T-cell (primary cell): ENCODE measurements at places on chromosomes 7 and 10.

- H3K4me1 ChIP-seq: no peaks in the 10 kb centered on the region
- DNase-seq: no peak
- H3K27me3 ChIP-seq: no peaks in the 10 kb centered on the region
- H3K36me3 ChIP-seq: no peaks in the 10 kb centered on the region
Observed at GRCh38 chr7:107262857-107263256, 94.1 kb downstream of the HBP1 start.

GRCh38 chr7:114269714-114270113 lies 144.9 kb upstream of the FOXP2 start:
- H3K27me3 ChIP-seq: no peaks in the 10 kb centered on the region
- H3K4me3 ChIP-seq: no peak overlapping the region

GRCh38 chr10:5666008-5666840 lies at the start of gene ASB13:
ASB13 (minus strand) TSS chr10:5666595; CDS start chr10:5666551, 44 bp downstream.
- DNase-seq: no peak
- H3K36me3 ChIP-seq: no peaks in the 10 kb centered on the region
- no peaks in the 10 kb centered on the region for H3K27me3 ChIP-seq
- H3K27ac ChIP-seq: no peak within 1 kb of the TSS
- peaks cover 9% of the 10 kb centered on the region for H3K4me1 ChIP-seq

DNA sequence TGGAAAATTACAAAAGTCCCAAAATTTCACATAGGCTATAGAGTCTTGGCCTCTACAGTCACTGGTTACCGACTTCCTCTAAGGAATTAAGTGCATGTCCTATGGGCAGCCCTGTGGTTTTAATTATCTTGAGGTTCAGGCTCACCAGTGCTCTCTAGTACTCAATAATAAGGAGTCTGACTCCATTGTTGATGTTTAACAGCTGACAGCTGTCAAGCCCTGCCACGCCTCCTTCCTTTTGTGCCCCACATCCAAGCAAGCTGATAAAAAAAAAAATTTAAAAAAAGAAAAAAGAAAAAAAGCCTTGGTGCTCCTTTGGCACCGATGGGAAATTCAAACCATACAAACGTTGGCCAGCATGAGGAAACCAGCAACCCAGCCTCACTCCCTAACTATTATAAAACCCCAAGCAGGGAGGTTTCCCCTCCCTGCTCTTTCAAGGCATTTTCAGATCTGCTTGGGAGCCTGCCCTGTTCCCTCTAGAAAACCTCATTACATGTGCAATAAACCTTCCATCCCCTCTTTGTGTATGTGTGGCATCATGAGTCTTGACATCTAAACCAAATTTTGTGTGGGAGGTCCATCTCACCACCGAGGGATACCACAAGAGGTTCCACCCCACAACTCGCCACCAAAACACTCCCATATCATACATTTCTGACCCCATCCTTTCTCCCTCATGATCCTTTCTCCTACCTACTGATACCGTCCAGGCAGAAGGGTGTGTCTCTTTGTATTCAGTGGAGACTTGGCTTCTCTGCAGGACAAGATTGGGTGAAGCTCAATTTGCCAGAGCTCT lies 70.9 kb upstream of the CCDC71L start:
- H3K27ac ChIP-seq: no peak overlapping the region
- no peaks in the 10 kb centered on the region for H3K4me1 ChIP-seq
- H3K4me3 ChIP-seq: no peak overlapping the region
- H3K27me3 ChIP-seq: no peaks in the 10 kb centered on the region
- DNase-seq: no peak
- no peaks in the 10 kb centered on the region for H3K36me3 ChIP-seq

- H3K36me3 ChIP-seq: no peaks in the 10 kb centered on the region
- no peaks in the 10 kb centered on the region for H3K4me1 ChIP-seq
- no peak overlapping the region for H3K4me3 ChIP-seq
Observed at GRCh38 chr10:124240839-124241291, 147.5 kb upstream of the CHST15 start.

- H3K4me3 ChIP-seq: no peak overlapping the region
- DNase-seq: no peak
- H3K4me1 ChIP-seq: peaks cover 7% of the 10 kb centered on the region
- H3K27me3 ChIP-seq: peaks cover 3% of the 10 kb centered on the region
Observed at GRCh38 chr10:6400331-6400730, 179.7 kb downstream of the PRKCQ start.

GRCh38 chr7:12369756-12370155 lies 33.9 kb downstream of the VWDE start:
- H3K4me1 ChIP-seq: no peaks in the 10 kb centered on the region
- no peak for DNase-seq
- H3K27ac ChIP-seq: no peak overlapping the region
- no peak overlapping the region for H3K4me3 ChIP-seq
- H3K27me3 ChIP-seq: no peaks in the 10 kb centered on the region

- H3K4me1 ChIP-seq: no peaks in the 10 kb centered on the region
- no peaks in the 10 kb centered on the region for H3K27me3 ChIP-seq
- no peak overlapping the region for H3K4me3 ChIP-seq
- no peak for DNase-seq
- no peak overlapping the region for H3K27ac ChIP-seq
Observed at GRCh38 chr10:77230194-77230593, 407.4 kb downstream of the KCNMA1 start.

- no peaks in the 10 kb centered on the region for H3K36me3 ChIP-seq
- no peak overlapping the region for H3K4me3 ChIP-seq
- DNase-seq: no peak
- no peak overlapping the region for H3K27ac ChIP-seq
- H3K27me3 ChIP-seq: no peaks in the 10 kb centered on the region
Observed at GRCh38 chr10:96360766-96361165, 2.0 kb upstream of the OPALIN start.
